Epithelial cell of esophagus (primary cell): ENCODE measurements at places on chromosomes 16 and 17.
A peak's percentile ranks its signal among the peaks of the same experiment; 100 is the strongest.

DNA sequence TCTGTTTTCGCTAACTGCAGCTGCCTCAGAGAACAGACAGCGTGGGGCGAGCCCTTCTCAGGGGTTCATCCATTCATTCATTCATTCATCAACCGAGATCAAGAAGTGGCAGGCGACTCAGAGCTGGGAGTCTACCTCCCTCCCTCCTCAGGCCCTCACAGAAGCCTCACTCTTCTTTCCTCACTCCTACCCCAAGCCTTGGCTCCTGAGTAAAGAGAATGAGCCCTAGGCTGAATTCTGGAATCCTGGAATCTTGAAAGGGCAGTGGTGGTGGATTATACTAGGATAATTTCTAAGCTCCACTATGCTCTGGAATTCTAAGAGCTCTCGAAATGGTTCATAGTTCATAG lies 2.3 kb upstream of the DLX3 start:
- DNase-seq, result no peak

DNA sequence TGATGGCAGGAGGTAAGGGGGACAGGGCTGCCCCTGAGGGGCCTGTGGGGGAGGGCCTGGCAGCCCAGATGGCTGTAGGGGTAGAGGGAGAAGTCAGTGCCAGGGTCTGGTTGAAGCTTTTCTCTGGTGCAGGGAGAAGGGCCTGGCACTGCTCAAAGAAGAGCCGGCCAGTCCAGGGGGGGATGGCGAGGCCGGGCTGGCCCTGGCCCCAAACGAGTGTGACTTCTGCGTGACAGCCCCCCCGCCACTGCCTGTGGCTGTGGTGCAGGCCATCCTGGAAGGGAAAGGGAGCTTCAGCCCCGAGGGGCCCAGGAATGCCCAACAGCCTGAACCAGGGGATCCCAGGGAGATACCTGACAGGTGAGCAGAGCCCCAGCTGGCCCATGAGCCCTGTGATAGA lies 2.8 kb upstream of the NOL3 start:
- no peak for DNase-seq

DNA sequence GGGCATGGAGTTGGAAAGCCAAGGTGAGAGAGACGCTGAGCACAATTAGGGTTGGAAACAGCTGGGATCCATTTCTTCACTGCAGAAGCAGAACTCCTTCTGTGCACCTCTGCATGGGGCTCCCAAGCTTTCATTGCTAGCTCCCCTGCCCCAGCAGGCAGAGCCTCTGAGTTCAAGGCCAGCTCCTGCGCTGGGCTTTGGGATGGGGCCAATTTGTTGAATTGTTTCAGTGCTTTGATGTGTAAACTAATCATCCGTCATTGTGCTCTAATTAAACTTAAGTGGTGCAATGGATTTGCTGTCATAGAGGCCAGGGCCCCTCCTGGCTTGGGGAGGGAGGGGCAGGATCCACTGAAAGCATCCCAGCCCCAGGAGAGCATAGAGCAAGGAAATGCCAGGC lies 13.5 kb upstream of the LYRM9 start:
- DNase-seq, result no peak

DNA sequence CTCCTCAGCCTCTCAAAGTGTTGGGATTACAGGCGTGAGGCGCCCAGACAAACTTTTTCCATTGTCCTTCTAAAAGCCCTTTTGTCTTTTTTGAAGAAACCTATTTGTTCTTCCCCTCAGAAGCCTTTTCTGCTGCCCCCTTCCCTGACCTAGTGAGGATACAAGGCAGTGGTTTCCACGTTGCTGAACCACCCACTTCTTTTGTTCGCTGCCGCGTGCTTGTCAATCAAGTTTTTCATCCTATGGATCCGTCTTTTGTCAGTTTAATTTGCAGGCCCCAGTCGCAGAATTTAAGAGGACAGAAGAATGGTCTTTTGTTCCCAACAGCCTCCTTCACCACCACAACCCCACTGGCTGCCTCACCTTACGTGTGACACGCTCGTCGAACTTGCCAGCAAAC lies 20.2 kb upstream of the GNG13 start:
- no peak for DNase-seq

GRCh38 chr17:21034340-21035235 lies 8.2 kb downstream of the USP22 start:
- no peak for DNase-seq

DNA sequence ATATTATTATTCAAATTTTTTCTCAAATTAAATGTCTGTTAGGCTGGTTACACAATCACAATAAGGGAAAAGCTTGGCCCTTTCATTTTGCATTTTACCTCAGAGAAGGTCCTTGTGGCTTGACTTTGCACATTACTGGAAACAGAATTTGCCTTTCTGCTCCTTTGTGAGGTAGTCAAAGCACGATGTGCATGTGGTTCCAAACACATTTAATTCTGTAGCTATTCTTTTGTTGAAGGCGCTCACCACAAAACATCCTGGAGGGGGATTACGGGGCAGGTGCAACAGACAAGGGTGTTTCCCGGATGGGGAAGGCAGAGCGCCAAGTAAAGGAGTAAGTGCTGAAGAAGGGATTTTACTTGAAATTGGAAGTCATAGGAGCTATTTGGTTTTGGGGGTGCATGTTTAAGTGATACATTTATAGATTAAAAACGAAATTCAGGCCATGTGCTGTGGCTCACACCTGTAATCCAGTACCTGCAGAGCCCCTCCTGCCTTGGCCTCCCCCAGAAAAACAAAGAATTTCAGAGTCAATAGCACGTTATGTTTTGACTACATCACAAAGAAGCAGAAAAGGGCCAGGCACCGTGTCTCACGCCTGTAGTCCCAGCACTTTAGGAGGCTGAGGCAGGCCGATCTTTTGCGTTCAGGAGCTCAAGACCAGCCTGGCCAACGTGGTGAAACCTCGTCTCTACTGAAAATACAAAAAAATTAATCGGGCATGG lies 31.2 kb upstream of the TENT4B start:
- no peak for DNase-seq

DNA sequence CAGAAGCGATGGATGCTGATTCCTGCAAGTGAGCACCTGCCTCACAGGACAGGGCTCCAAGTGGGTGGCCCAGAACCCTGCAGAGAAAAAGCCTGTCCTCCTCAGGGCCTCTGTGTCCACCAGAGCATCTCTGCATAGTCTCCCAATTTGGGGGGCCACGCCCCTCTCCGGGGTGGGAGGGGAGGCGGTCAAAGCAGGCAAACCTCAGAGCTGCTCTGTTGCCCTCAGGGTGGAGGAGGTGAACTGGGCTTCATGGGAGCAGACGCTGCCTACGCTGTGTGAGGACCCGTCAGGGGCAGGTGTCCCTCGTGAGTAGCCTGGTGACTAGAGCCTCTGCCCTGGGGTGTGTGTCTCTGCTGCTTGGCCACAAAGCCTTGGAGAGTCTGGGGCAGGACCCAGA lies 19.3 kb downstream of the TRPV2 start:
- DNase-seq, result no peak

DNA sequence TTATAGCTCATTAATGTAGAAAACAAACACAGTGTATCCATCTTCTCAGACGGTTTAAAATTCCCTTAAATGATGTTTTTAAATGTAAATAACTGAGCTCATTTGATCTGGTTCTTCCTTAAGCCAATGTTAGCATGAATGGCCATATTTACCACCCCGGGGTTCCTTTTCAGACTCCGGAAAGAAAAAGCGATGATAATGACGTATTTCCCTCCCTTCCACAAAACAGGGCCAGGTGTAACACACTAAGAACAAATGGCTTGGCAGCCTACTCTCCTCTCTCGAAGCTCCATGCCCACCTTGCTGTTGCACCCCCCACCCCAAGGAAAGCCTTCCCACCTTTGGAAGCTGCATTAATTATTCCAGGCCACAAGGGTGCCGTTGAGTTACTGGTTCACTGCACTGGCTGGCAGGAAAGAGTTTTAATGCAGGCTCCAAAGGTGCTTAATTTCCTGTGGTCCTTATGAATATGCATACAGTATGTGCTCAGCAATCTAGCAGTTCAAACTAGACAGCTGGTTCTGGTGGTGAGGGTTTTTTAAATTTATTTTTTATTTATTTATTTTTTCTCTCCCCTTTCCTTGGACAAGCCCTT lies 378.9 kb downstream of the WWOX start:
- peak; percentile 10 for DNase-seq

- DNase-seq, result no peak
Measured at GRCh38 chr17:42249681-42250446, 26.3 kb downstream of the STAT5B start.

- DNase-seq, result no peak
Measured at GRCh38 chr16:73094371-73094770, 46.4 kb upstream of the ZFHX3 start.

GRCh38 chr16:10922328-10923145 lies 19.7 kb downstream of the DEXI start:
- DNase-seq, result no peak

DNA sequence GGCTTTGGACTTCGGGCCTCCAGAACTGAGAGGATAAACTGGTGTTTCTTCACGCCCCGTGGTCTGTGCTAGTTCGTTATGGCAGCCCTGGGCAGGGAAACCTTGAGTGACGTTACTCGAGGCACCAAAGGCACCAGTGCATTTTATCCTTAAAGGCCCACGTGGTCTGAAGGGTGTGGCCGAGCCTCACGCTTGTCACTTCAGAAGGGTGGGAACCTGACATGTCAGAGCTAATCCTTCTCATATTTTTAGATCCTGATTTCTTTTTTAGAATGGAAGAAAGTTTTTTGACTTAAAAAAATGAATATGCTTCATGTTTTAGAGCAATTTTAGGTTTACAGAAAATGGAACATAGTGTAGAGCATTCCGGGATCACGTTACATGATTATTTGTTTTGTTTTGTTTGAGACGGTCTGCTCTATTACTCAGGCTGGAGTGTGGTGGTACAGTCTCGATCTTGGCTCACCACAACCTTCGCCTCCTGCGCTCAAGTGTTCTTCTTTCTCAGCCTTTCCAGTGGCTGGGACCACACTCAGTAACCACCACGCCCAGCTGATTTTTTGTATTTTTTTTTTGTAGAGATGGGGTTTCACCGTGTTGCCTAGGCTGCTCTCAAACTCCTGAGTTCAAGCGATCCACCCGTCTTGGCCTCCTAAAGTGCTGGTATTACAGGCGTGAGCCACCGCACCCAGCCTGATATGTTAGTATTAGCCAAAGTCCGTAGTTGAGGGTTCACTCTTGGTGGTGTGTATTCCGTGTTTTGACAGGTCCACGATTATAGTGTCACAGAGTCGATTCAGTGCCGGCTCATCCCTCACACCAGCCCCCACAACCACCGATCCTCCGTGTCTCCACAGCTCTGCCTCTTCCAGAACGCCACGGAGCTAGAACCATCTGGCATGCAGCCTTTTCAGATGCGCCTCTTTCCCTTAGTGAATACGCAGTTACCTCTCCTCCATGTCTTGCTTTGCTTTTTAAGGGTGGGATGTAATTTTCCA lies 47.9 kb downstream of the RAB11FIP3 start:
- no peak for DNase-seq

DNA sequence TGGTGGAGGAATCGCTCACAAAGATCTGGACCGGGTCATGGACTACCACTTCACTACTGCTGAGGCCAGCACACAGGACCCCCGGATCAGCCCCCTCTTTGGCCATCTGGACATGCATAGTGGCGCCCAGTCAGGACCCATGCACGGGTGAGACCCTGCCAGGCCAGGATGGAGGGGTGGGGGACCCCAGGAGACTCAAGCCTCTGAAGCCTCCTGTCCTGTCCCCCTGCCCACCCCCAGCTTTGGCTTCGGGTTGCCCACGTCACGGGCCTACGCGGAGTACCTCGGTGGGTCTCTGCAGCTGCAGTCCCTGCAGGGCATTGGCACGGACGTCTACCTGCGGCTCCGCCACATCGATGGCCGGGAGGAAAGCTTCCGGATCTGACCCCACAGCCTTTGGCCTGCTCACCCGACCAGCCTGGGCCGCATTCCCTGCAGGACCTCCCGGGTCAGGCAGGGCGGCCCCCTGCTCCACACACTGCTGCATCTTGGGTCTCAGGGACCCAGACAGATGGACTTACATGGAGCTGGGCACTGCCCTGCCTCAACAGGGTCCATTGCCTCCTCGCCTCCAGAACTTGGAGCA lies 3.8 kb downstream of the BCKDK start:
- no peak for DNase-seq

GRCh38 chr16:58187665-58188421 lies 10.1 kb downstream of the CSNK2A2 start:
- DNase-seq, result no peak

DNA sequence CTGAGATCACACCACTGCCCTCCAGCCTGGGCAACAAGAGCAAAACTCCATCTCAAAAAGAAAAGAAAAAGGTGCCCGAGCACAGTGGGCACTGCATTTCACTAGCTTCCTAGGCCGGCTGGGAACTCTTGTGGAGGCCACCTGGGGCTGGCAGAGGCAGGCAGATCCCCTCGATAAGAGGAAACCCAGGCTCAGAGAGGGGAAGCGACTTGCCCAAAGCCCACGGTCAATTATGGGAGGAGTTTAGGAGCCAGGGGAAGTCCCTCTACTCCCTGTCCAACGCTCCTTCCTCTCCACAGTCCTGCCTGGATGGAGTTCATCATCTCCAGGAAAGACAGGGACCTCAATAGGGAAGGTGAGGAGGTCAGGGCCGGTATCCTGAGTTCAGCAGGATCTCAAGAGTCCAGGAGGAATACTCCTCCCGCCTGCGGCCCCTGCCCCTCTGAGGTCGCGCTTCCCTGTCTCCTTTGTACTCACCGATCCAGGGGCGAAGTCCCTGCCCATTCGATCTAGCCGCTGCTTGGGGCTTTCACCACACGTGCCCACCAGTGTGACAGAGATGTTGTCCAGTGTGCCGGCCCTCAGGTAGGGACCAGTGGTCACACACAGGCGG lies 841 bp downstream of the ALOXE3 start:
- DNase-seq, result no peak

DNA sequence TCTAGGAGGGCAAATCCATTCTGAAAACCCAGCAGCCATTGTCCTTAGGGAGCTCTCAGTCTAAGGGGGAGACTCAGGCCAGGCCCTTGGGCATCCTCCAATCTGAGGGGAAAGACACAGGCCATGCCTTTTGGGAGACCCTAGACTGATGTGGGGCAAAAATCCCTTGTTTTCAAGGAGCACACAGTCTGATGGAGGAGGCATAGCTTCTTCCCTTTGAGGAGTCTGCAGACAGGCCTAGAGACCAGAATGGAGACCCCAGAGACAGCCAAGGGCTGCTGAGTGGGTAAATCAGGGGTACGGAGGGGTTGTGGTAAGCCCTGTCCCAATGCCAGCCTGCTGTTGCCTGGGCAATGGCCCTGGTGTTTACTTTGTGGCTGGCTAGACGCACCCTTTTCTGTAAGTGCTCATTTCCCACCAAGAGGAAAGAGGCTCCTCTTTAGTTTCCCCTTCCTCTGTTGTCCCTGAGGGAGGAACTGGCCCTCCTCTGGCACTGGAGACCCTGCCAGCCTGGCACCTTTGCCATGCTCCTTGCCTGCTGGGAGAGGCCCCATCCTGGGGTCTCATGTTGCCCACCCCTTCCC lies 19.3 kb downstream of the ARHGAP23 start:
- no peak for DNase-seq

DNA sequence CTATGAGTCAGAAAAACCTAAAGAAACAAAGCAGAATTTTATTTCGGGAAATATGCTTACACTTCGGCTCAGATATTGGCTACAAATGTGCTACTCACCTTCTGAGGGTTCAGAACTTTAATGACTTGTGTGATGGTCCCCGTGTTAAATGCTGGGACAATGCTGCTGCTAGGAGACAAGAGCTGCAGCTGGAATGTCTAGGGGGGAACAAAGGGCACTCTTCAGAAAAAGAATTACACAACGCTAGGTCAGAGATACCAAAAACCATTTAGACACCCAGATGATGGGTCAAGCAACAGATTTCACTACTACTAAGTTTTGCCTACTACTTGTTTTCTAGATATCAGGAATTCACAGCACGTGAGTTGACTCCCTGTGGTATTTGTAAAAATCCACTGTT lies 10.0 kb upstream of the PHLPP2 start:
- DNase-seq, result no peak
